NCI-H69 (cell line): ENCODE measurements at places on chromosomes 2 and 18.

GRCh38 chr2:219851169-219851568 is 223.7 kb downstream of the SLC4A3 start:
- no peak for DNase-seq

- DNase-seq, result no peak
These were observed 49.7 kb upstream of the ZNF236 start for GRCh38 chr18:76772665-76773064.

- DNase-seq, result no peak
These were observed 26.3 kb downstream of the RNF144A start for GRCh38 chr2:6943523-6943922.

- no peak for DNase-seq
These were observed 5.3 kb downstream of the COL3A1 start for GRCh38 chr2:188979187-188980114.

DNA sequence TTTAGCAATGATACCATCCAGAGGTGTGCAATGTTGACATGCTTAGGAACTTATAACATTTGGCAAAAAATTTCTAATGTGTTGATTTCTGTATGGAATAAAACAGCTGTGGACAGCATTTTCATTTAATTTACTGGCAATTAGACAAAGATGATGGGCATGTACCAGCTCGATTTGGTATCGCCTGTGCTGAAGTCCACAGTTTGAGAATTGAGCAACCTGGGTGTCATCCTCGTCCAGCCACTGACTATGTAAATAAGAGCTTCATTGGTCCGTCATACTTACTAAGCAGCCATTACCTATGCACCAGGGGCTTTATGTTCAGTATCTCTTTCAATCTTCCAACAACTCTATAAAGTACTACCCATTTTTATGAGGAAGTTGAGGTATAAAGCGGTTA is 24.6 kb upstream of the ACAA2 start:
- no peak for DNase-seq

GRCh38 chr18:25370391-25370790 is 18.4 kb upstream of the ZNF521 start:
- no peak for DNase-seq

DNA sequence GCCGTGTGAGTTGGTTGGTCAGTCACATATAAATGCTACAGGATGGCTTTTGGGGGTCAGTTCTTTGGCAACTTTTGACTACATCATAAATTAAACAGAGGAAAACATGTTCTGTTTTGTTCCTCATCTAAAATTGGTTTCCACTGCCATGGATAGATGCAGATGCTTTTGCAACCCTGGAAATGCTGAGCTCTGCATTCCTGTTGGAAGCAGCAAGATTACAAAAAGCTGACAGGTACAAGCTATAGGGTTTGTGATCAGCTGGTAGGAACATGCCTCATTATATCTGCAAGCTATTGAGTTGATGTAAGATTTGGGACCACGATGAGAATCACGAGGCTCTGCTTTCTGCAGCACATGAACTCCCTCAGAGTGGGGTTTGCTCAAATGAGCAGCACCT is 207.4 kb upstream of the TPO start:
- no peak for DNase-seq

DNA sequence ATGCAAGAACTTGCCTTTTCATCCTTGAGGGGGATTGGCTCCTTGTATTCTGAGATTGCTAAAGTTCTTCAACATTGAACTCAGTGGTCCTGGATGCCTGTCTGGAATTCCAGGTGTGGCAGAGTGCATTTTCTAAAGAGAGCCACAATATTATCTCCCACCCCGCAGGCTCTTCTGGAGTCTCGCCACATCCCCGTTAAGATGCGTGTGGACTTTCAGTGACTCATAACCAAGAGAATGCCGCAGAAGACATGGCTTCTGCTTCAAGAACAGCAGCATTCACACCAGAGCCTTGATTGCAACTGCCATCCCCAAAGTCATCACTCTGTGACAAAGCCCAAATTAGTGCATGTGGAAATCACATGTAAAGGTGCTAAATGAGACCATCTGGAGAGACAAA is 142.7 kb downstream of the CDH20 start:
- peak; percentile 32 for DNase-seq
